Adrenal gland (tissue), 19 donors: ENCODE measurements at places on chromosomes 4 and X. TPM values are rescaled to one million over a fixed set of nuclear protein-coding genes. Genes with fewer than 3 reads are reported as not detected.
A peak's percentile ranks its signal among the peaks of the same experiment; 100 is the strongest.

- no peaks in the 10 kb centered on the region for H3K4me1 ChIP-seq
- H3K27ac ChIP-seq = no peak overlapping the region
- no peak overlapping the region for H3K4me3 ChIP-seq
- H3K36me3 ChIP-seq = no peaks in the 10 kb centered on the region
- no peak for DNase-seq
These were observed 168.8 kb upstream of the HS3ST1 start for GRCh38 chr4:11597506-11597905.

- no peaks in the 10 kb centered on the region for H3K4me1 ChIP-seq
- H3K36me3 ChIP-seq = no peaks in the 10 kb centered on the region
- H3K27me3 ChIP-seq = no peaks in the 10 kb centered on the region
- no peak overlapping the region for H3K27ac ChIP-seq
- no peak for DNase-seq
- no peak overlapping the region for H3K4me3 ChIP-seq
These were observed 278.5 kb downstream of the PARM1 start for GRCh38 chr4:75211422-75211821.

DNA sequence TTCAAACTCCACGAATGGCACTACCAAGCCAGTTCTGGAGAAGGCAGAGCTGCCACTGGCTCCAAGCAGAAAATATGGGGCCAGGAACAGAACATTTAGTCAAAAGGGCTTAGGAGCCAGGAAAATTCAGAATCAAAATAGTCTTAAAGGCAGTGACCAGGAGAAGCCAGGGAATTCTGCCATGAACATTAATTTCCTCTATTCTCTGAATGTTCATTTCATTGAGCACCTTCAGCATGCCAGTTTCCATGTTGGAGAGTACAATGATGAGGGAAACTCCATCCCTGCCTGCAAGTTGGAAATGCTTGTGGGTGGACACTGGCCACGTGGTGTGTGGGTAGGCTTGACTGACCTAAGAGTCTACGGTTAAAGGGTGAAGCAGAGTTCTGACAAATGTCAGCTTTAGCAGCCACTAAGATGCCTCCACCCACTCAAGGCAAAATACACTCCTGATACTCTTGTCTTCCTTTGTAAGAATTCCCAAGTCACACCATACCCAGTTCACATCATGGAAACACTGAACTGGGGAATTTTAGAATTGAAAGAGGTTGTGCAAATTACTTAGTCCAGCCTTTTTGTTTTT is 190.1 kb upstream of the C1QTNF7 start:
- H3K4me1 ChIP-seq = peaks cover 19% of the 10 kb centered on the region
- H3K36me3 ChIP-seq = no peaks in the 10 kb centered on the region
- H3K27me3 ChIP-seq = no peaks in the 10 kb centered on the region
- H3K27ac ChIP-seq = no peak overlapping the region

The GLOD5 gene
- not detected for polyA plus RNA-seq

DNA sequence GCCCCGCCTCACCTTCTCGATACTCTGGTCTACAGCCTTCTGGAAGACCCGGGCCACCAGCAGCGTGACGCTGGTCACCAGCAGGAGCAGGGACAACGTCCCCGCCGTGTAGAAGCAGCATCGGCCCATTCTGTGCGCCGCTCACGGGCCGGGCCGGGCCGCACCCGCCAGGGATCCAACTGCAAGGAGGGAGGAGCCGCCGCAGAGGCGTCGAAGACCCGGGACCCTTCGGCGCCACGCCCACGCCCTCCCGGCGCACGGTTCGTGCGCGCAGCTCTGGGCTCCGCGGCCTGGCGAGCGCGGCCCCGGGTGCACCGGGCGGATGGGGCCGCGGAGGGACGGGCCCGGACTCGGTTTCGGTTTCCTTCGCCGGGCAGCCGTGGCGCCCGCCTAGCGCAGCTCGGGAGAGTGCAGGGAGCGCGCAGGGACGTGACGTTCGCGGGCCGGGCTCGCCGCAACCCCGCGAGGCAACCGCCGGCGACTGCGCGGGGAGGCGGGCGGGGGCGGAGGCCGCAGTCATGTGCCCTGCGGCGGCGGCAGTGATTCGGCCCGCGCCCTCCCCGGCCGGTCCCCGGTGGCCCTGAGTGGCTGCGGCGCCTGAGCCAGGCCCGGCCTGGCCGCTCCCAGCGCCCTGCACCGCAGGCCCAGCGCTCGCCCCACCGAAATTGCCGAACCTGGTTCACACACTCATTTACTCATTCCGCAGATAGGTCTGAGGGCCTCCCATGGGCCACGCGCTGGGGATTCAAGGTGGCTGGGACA is at the start of gene SCARB2:
Gene SCARB2 (minus strand): TSS at position 410 of the 762 bp plus-strand sequence. CDS start 281 bp downstream, at position 129.
- no peaks in the 10 kb centered on the region for H3K36me3 ChIP-seq
- H3K4me1 ChIP-seq = peaks cover 51% of the 10 kb centered on the region
- peak; percentile 94 for DNase-seq

- H3K4me1 ChIP-seq = peaks cover 8% of the 10 kb centered on the region
- no peak for DNase-seq
- no peak overlapping the region for H3K4me3 ChIP-seq
- no peak overlapping the region for H3K27ac ChIP-seq
- no peaks in the 10 kb centered on the region for H3K36me3 ChIP-seq
- H3K27me3 ChIP-seq = no peaks in the 10 kb centered on the region
These were observed 107.8 kb downstream of the ANK2 start for GRCh38 chr4:113157086-113157857.

GRCh38 chr4:171101845-171102244 is 711.4 kb upstream of the GALNTL6 start:
- no peak overlapping the region for H3K27ac ChIP-seq
- no peaks in the 10 kb centered on the region for H3K4me1 ChIP-seq
- DNase-seq = no peak

The MSX1 gene
- 7.9 TPM for polyA plus RNA-seq

GRCh38 chr4:164959896-164960295 is 17.6 kb downstream of the TRIM61 start:
- no peak for DNase-seq
- no peaks in the 10 kb centered on the region for H3K36me3 ChIP-seq
- no peak overlapping the region for H3K27ac ChIP-seq
- no peaks in the 10 kb centered on the region for H3K27me3 ChIP-seq

- H3K27ac ChIP-seq = no peak overlapping the region
- H3K27me3 ChIP-seq = no peaks in the 10 kb centered on the region
- H3K36me3 ChIP-seq = no peaks in the 10 kb centered on the region
- H3K4me3 ChIP-seq = no peak overlapping the region
- no peak for DNase-seq
- no peaks in the 10 kb centered on the region for H3K4me1 ChIP-seq
These were observed 394.7 kb upstream of the ATOH1 start for GRCh38 chr4:93433840-93434239.

DNA sequence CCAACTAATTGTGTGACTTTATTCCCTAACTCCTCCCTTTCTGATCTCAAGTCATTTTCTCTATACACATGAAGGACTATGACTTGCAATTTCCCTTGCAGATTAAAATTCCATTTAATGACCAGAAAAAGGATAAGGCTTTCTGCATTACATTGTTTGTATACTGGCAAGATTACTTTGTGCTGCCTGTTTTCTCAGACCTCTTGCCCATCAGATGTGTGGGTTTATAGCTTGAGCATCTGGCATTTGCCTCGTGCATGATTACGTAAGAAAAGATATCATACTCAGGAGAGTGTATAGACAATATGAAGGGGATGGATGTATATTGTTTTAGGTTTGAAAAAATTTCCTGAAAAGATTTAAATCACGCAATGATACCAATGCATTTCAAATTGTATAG is 593.8 kb upstream of the SLIT2 start:
- H3K27ac ChIP-seq = no peak overlapping the region
- no peaks in the 10 kb centered on the region for H3K36me3 ChIP-seq
- no peak overlapping the region for H3K4me3 ChIP-seq
- DNase-seq = no peak

DNA sequence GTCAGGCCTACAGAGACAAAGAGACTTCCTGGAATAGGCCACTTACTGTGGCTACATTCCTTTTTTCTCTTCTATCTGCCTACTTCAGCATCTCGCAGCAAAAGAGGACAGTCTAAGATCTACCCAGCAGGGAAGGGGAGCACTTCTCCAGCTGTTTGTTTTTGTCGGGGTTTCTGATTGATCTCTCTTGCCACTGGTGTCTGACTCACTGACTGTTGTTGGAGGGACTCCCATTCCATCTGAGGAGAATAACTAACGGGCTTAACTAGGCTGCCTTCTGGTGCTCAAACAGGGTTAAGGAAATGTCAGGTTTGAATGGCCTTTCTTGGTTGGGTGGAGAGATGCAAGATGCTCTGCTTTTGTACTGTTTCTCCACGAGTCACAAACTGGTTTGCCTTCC is 100.2 kb upstream of the TMEM164 start:
- H3K36me3 ChIP-seq = no peaks in the 10 kb centered on the region
- H3K4me1 ChIP-seq = no peaks in the 10 kb centered on the region
- no peak overlapping the region for H3K4me3 ChIP-seq
- no peak overlapping the region for H3K27ac ChIP-seq
- peaks cover 14% of the 10 kb centered on the region for H3K27me3 ChIP-seq

GRCh38 chr4:89939546-89939945 is 44.9 kb downstream of the MMRN1 start:
- no peak overlapping the region for H3K27ac ChIP-seq
- no peaks in the 10 kb centered on the region for H3K4me1 ChIP-seq
- H3K36me3 ChIP-seq = no peaks in the 10 kb centered on the region
- no peaks in the 10 kb centered on the region for H3K27me3 ChIP-seq
- no peak for DNase-seq

- H3K27ac ChIP-seq = no peak overlapping the region
- no peaks in the 10 kb centered on the region for H3K27me3 ChIP-seq
- no peak for DNase-seq
- no peaks in the 10 kb centered on the region for H3K36me3 ChIP-seq
These were observed 63.9 kb downstream of the LCORL start for GRCh38 chr4:17957688-17958087.

The NHSL2 gene
- polyA plus RNA-seq = 1.3 TPM

The HELT gene
- not detected for polyA plus RNA-seq

GRCh38 chrX:49054073-49054762 is 4.6 kb upstream of the CCDC120 start:
- no peaks in the 10 kb centered on the region for H3K27me3 ChIP-seq
- H3K36me3 ChIP-seq = no peaks in the 10 kb centered on the region
- no peaks in the 10 kb centered on the region for H3K4me1 ChIP-seq
- peak overlapping the region; percentile 91 for H3K27ac ChIP-seq
- H3K4me3 ChIP-seq = peak overlapping the region; percentile 79
- no peak for DNase-seq

DNA sequence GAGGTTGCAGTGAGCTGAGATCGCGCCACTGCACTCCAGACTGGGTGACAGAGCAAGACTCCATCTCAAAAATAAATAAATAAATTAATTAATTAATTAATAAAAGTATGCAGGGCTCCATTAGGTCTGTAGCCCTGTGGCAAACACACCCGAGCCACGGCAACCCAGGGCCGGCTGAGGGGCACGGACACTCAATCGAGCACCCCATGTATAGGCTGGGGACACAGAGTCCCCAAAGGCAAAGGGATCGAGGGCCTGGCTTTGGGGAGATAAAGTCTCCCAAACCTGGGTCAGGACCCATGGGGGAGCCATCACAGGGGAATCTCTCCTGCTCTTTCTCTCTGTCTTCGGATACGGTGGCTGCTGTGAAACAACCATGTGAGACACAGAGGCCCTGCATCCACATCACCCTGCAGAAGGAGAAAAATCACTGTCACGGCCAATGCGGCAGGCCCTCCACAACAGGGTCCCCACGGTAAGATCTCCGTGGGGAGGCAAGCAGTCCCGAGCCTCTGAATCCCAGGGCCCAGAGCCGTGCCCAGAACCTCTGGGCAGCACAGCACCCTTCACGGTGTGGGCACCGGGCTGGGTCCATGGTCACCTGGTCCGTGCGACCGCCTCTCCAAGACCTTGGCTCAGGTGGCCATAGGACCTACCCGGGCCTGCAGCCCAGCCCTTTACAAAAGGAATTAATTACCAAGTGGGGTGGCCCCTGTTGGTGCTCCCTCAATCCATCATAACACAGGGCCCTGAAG is 81.8 kb downstream of the WFS1 start:
- DNase-seq = no peak
- peaks cover 10% of the 10 kb centered on the region for H3K27me3 ChIP-seq
- no peak overlapping the region for H3K27ac ChIP-seq
- H3K4me1 ChIP-seq = no peaks in the 10 kb centered on the region
- H3K36me3 ChIP-seq = no peaks in the 10 kb centered on the region
- H3K4me3 ChIP-seq = no peak overlapping the region

The COPS4 gene
- 110 TPM for polyA plus RNA-seq

- no peak overlapping the region for H3K27ac ChIP-seq
- H3K36me3 ChIP-seq = no peaks in the 10 kb centered on the region
- no peak overlapping the region for H3K4me3 ChIP-seq
- H3K27me3 ChIP-seq = no peaks in the 10 kb centered on the region
- DNase-seq = no peak
- no peaks in the 10 kb centered on the region for H3K4me1 ChIP-seq
These were observed 42.4 kb downstream of the WDR1 start for GRCh38 chr4:10074076-10074766.

The NLRP2B gene
- polyA plus RNA-seq = not detected

DNA sequence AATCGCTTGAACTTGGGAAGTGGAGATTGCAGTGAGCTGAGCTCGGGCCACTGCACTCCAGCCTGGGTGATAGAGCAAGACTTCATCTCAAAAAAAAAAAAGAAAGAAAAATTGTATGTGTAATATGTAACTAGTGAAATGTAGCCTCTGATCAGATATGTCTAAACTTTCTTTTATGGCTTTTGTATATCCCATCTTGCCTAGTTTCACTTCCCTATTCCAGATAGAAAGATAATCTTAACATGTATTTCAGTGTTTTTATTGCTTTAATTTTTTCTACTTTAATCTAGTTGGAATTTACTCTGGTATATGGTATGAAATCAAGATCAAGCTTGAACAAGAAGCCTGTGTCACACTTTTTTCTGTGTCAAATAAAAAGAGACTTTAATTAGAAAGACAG is 1.9 kb upstream of the ZNF41 start:
- no peaks in the 10 kb centered on the region for H3K36me3 ChIP-seq
- no peak overlapping the region for H3K4me3 ChIP-seq
- H3K27me3 ChIP-seq = no peaks in the 10 kb centered on the region
- DNase-seq = no peak

DNA sequence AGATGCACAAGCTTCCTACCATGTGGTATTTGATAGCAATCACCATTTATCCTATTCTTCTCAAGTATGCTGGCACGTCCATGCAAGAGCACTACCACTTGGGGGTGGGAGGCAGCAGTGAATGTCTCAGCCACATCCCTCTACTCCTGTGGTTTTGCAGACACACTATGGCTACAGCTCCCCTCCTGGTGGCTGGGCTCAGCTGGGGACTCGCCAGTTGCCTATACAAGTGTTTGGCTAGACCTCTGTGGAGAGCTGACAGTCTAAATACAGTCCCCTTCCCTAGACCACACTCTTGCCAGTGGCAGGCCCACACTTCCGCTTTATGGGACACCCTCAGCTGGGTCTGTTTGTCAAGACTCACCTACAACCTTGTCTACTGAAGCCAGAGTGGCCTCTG is 53.2 kb downstream of the ADGRA3 start:
- H3K36me3 ChIP-seq = no peaks in the 10 kb centered on the region
- H3K27me3 ChIP-seq = no peaks in the 10 kb centered on the region
- no peaks in the 10 kb centered on the region for H3K4me1 ChIP-seq
- H3K4me3 ChIP-seq = no peak overlapping the region
- DNase-seq = no peak
- H3K27ac ChIP-seq = no peak overlapping the region

The MAGEC3 gene
- polyA plus RNA-seq = 0.48 TPM

DNA sequence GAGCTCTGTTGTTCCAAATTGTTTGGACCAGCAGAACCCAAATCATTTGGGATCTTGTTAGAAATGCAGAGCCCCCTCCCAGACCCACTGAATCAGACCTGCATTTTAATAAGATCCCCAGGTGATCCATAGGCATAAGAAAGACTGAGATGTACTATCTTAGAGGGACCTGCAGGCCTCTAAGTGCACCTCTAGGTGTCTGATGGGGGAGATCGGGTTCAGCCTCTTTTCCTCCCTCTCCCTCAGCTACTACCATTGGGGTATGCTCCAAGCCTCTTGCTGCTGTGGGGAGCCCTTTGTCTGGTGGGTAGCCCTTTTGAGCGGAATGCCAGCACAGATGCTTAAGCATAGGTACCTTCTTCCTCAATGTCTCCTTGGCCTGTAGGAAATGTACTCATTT is 63.8 kb upstream of the RPS6KA3 start:
- no peaks in the 10 kb centered on the region for H3K4me1 ChIP-seq
- no peaks in the 10 kb centered on the region for H3K36me3 ChIP-seq
- H3K27me3 ChIP-seq = peaks cover 9% of the 10 kb centered on the region
